Stimulated activated CD4-positive, alpha-beta T cell treated with anti-CD3 and anti-CD28 coated beads, Interleukin-1b, Interleukin-23, amount 100 ng/mL, for 4 hours (primary cell): ENCODE measurements at places on chromosomes 7 and 10.

GRCh38 chr10:61503051-61503450 is 49.9 kb upstream of the TMEM26 start:
- DNase-seq, result no peak

DNA sequence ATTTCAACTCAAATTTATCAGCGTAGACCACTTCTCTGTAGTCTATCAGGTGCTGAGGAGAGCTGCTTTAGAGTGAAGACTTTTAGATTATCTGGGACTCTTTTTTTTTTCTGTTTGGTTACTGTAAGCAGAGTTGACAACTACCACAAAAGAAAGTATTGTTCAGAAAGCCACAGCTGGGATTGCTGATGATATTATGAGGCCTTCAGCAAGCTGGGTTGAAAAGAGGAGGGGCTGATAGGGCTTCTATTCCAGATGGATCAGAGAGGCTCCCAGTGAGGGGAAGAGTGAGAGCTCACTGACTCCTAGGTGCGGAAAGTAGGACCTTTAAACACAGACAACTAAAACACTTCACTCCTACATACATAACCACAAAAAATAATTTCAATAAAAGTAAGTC is 188.5 kb upstream of the FERD3L start:
- DNase-seq, result no peak

DNA sequence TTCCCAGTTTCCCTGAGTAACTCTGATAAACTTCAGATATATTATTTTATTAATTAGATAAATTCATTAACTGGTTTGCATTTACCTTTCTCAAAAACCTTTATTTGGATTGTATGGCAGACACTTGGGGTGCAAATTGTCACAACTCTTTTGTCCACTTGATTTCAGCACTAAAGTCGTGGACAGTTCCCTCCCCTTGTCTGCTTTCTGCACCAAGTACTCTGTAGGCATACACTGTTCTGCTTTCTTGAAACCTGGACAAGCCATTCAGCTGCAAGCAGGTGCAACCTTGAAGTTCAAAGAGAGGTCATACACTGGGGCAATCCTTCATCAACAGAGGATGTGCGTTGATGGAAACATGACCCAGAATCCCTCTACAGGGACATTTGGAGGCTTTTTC is 162.9 kb downstream of the ARL5B start:
- DNase-seq, result no peak

- DNase-seq, result no peak
Measured at GRCh38 chr10:93392121-93392520, 90.0 kb downstream of the MYOF start.

- no peak for DNase-seq
Measured at GRCh38 chr7:105896407-105896911, 20.1 kb upstream of the ATXN7L1 start.

DNA sequence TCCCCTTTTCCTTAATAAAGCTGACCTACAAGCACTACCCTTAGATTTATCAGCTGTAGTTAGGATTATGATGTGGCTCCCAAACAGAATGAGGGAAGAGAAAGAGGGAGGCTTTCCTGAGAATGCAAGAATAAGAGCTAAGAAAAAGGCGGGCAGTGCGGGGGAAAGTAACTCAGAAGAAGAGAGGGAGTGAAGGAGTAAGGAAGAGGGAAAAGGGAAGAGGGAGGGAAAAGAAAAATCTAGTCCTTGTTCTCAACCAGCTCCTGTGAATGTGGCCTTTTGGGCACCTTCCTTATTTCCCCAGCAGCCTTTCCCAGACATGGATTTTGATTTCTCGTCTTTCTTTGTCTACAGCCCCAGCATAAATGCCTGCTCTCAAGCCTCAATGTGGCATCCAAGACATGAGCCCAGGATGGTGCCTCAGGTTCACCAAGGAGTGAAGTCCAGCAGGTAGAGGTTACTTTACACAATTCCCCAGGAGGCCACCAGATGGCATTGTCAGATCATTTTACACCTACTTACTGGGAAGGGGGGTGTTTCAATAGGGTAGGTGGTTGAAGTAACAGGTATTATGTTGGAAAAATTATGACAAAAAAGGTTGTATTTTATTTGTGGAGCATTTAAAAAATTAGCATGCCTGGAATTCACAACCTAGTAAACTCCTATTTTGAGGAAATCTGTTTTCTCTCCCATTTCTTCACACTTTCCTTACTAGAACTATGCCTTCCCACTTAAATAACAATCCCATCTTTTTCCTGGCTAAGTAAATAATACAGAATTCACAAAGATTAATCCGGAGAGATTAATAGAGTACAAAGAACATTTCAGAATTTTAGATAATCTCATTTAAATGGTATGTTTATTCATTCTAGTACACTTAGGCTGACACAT is 106.5 kb downstream of the HTR7 start:
- DNase-seq, result peak; percentile 25

GRCh38 chr7:115980159-115980558 is 50.4 kb downstream of the TFEC start:
- no peak for DNase-seq

DNA sequence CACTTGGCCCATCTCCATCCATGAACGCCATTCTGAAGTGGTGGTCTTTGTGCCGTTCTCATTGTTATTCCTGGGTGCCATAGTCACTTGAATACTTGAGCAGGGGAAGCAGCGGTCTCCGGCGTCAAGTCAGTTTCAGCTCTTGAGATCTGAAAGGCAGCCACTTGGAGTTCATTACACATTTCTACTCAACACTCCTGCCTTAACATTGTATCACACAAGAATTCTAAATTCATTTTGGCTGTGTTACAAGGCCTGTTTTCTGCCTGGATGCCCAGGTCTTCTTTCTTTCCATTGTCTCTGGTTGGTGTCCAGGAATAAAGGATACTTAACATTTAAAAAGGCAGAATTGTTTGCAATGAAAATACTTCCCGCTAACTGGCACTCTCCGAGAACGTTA is 69.0 kb upstream of the RAB11FIP2 start:
- no peak for DNase-seq

DNA sequence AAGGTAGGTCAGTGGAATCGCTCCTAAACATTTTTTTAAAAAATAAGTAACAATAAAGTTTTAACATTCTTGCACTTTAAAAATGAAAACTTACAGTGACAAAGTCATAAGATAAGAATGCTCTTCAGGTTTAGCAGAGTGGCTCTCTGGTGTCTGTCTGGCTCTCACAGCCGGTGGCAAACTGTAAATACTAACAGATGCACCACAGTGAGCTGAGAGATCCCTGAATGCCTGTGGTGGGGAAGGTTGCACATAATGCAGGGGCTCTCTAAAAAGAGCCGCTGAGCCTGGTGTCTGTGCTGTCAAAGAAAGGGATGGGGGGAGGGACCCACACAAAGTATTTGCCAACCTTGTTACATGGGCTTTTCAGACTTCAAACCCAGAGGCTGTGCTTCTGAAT is 498.3 kb downstream of the CCSER2 start:
- DNase-seq, result no peak

DNA sequence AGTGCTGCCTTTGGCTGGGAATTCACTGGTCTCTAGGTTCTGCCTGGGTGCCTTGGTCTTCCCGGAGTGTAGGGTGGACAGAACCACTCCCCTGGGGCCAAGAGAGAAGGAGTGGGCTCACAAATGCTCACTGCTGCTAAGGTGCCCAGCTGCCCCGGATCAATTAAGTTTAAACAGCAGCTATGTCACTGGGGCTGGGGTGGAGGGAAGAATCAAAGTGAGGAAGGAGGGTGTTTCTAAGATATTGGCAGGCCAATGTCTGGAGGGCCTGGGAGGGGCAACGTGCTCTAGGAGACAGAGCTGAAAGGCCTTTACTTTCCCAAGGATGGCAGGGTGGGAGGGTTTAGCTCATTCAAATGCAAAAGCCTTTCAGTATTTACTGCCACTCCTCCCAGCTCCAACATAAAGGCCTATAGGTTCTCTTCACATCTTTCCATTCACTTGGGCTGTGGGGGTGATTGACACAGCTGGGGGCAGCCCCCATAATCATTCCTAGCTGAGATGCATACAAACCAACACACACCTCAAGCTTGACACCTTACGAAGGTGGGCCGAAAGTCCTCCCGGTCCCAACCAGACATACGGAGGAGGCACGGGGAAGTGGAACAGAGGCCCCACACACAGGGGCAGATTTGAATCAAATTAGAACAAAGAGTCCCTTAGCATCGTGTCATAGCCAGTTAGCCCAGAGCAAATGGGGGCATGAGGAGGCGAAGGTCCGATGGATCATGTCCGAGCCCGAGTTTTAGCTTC is 108.0 kb upstream of the EFCAB10 start:
- DNase-seq, result no peak

GRCh38 chr7:16270844-16271243 is 150.5 kb downstream of the CRPPA start:
- no peak for DNase-seq

DNA sequence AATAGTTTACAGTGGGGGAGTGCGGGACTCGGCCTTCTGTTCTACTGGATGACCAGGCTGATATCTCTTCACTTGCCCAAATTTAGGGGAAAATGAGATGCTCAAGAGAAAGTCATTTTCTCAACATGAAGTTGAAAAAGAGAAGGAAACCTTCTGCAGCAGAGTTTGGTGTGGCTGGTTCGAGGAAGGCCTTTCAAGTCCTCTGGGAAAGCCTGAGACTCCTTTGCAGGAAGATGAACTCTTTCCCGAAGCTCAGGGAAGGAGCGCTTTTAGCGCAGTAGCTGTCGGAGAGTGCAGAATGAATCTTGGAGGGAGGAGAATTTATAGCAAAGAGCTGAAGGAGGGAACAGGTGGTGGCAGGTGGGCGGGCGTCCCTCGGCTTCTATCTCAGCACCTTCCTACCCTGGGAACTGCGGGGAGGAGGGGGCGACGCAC is at the start of gene ATOH7:
Gene ATOH7, minus strand, starts transcription at position 297 of the 435 bp plus-strand sequence. CDS start 436 bp downstream, outside the sequence.
- no peak for DNase-seq

DNA sequence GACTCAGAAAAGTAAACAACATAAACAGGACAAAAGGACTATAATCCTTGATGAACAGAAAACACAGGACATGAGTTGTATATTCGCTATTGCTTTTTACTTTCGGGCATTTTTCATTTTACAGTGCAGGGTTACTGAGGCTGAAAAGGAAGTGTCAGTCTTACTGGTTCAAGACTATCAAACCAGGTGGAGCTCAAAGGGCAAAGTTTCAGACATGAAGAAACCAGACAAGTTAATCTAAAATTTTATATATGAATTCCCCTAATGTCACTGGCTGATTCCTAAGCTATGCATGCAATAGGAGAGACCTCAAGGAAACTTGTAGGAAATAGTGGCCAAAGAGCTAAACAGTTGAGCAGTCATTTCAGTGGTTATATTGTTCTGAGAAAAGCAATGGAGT is 11.4 kb downstream of the TCAF1 start:
- DNase-seq, result no peak

- DNase-seq, result no peak
Measured at GRCh38 chr7:42236266-42236975, 588 bp downstream of the GLI3 start.

GRCh38 chr10:50917486-50917885 is 32.1 kb upstream of the A1CF start:
- DNase-seq, result no peak

- no peak for DNase-seq
Measured at GRCh38 chr10:29795850-29796249, 161.1 kb upstream of the SVIL start.

GRCh38 chr7:151007469-151007898 is 16.7 kb downstream of the NOS3 start:
- no peak for DNase-seq

GRCh38 chr10:33132626-33133025 is 174.6 kb upstream of the ITGB1 start:
- DNase-seq, result no peak

DNA sequence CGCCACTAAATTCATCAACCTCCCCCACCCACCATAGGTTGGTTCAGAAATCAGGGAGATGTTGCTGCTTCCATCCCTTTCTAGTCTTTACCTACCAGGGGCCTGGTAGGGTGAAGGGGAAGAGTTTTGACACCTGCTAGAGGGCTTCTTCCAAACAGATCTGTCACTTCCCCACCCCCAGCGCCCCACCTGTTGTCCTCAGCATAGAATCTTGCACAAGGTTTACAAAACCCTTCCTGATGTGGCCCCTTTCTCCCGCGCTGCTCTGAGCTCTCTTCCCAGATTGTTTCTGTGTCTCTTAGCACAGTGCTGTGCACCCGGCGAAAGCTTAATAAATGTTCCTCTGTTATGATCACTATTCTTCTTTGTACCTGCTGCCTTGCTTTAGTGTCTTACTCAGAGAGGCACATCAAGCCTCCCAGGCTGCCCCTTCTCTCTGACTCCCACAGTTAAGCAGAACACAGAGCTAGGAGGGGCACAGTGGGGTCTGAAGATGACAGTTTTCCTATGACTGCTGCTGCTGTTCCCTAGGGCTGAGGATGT is 11.2 kb upstream of the C10orf95 start:
- DNase-seq, result no peak

- no peak for DNase-seq
Measured at GRCh38 chr7:20624666-20625385, 9.4 kb downstream of the ABCB5 start.

- no peak for DNase-seq
Measured at GRCh38 chr7:39421251-39421650, 145.0 kb upstream of the YAE1 start.

GRCh38 chr10:84944187-84944586 is 615.8 kb downstream of the CCSER2 start:
- DNase-seq, result no peak

DNA sequence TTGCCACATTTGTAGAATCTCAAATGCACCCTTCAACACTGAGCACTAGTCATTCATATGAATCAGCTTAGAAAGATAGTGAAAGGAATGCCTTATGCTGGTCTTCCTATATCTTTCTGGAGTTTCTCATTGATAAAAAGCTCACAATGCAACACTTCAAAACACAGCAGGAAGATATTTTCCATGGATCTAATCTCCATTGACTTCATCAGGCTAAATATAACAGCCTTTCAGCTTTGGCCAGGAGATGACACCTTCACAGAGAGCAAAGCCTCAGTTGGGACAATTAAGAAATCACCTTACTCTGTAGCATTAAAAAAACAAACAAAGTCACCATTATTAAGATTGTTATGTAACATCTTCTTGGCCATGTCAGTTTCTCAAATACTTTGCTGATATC is 6.7 kb downstream of the NRP1 start:
- no peak for DNase-seq

GRCh38 chr10:49173201-49173772 is 14.9 kb downstream of the TMEM273 start:
- no peak for DNase-seq

GRCh38 chr7:75536940-75537538 is 44.9 kb downstream of the SPDYE5 start:
- DNase-seq, result no peak

- no peak for DNase-seq
Measured at GRCh38 chr10:120495226-120496009, 38.4 kb downstream of the PLPP4 start.

GRCh38 chr10:112588225-112588990 is 141.4 kb downstream of the VTI1A start:
- no peak for DNase-seq

- no peak for DNase-seq
Measured at GRCh38 chr7:104341546-104341945, 13.1 kb downstream of the LHFPL3 start.
